Body of pancreas (tissue), 4 donors: ENCODE measurements at places on chromosomes 6 and 20. TPM values are rescaled to one million over a fixed set of nuclear protein-coding genes. Genes with fewer than 3 reads are reported as not detected.

The ULBP2 gene
- not detected for total RNA-seq

The CGA gene
- not detected for total RNA-seq

GRCh38 chr6:134719911-134720310 lies 230.0 kb downstream of the ALDH8A1 start:
- no peak for DNase-seq

DNA sequence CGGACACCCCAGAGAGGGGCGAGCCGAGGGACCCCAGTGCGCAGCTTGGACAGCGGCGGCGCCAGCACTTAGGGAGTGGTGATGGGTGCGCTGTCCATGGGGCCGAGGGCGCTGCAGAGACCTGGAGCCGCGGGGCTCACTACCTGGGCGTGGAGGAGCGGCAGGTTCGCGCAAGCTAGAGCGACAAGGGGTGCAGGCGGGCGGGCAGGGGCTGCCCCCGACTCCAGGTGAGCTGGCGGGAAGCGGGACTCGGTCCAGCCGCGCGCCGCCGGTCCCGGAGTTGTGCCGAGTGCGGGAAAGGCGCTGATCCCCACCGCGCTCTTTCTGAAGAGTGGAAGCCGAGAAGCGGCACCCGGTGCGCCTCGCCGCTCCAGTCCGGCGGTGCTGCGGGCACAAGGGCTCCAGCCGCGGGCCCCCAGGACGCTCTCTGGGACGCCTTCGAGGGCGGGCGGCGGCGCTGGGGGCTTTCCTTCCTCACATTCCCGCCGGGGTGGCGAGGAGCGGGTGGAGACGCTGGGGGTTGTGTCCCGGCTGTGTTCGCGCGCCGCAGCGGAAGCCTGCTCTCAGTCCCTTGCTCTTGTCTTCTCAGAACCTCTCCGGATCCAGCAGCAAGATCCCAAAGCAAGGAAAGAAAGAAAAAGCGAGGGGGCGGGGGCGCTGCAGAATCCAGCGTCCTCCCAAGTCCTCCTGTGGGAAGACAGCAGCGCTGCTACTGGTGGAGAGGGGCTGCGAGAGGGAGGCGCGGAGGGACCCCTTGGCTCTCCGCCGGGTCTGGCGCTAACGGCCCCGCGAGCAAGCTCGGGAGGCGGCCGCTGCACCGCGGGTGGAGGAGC lies at the start of gene B3GAT2:
Gene B3GAT2, minus strand, starts transcription at position 610 of the 833 bp plus-strand sequence. CDS start 631 bp downstream, outside the sequence.
- DNase-seq: peak; percentile 16

GRCh38 chr6:13526357-13526726 lies 38.9 kb upstream of the GFOD1 start:
- DNase-seq: no peak

DNA sequence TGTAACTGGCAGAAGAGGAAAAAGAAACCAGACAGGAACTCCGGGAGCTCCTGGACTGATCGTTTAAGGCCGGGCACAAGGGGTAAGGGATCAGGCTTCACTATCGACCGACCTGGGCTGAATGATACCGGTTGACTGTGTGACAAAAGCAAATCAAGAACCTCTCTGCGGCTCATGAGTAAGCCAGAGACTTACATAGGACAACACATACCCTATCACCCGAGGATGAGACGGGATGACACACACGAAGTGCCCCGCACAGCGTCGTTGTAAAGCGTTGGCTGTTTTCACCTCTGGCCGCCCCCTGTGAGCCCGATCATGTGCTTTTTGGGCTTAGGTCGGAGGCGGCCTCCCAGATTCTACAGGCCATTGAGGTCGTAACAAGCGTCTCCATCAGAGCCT lies 695 bp upstream of the TGIF2 start:
- peak; percentile 33 for DNase-seq

GRCh38 chr6:78942446-78942845 lies 75.1 kb downstream of the IRAK1BP1 start:
- DNase-seq: no peak

GRCh38 chr20:44186674-44187053 lies 324 bp downstream of the JPH2 start:
- no peak for DNase-seq

DNA sequence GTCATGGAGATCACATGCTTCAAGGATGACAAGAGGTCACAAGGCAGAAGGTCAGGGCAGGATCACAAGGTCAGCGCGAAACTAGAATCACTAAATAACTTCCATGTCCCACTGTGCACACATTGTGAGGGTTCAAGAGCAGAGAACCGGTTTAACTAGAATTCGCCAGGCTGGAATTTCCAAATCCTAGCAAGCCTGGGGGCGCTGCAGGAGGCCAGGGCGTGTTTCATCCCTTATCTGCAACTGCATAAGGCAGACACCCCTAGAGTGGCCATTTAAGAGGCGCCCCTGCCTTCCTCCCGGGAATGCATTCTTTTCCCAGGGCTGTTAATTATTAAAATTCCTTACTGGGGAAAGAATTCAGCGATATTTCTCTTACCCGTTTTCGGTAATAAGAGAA lies 40.2 kb upstream of the SLC22A1 start:
- DNase-seq: no peak

DNA sequence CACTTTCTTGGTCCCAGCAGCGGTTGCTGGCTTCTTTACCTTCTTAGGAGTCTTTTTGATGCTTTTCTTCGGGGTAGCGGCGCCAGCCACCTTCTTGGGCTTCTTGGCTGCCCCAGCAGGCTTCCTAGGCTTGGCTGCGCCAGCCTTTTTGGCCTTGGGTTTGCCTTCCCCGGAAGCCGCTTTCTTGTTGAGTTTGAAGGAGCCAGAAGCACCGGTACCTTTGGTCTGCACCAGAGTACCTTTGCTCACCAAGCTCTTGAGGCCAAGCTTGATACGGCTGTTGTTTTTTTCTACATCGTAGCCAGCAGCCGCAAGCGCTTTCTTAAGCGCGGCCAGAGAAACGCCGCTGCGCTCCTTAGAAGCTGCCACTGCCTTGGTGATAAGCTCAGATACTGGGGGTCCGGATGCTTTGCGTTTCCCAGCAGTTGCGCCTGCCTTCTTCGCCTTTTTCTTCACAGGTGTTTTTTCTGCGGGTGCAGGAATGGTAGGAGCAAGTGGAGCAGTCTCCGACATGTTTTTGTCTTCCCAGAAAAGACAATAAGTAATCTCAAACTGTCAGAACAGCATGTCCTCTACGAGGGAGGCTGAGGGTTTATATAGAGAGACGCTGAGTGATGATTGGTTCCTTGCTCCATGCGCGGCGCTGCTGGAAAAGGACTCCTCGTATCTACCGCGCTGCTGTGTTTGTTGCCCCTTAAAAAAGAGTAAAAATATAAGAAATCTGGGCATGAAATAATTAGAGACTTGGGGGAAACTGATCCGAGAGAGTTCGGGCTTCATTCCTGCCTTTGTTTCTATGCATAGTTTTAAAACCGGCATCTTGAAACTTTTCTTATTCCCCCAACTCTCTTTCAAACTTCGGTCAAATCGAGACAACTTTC lies 130.3 kb upstream of the BTN3A2 start:
- DNase-seq: peak; percentile 59

DNA sequence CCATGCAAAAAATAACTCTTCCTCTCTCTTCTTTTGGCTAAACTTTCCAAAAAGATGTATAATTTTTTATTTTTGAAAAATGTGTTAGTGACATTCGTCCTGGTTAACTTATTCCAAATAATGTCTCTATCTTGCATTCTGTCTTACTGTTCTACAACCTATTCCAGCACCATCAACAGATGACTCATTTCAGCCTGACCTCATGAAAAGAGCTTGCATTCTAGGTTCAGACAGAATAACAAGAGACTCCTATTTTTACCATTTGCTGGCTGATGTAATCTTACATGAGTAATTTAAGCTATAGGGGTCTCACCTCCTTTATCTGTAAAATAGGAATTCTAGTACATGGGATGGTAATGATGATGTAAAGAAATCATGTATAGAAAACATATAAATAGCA lies 109.0 kb downstream of the FUT9 start:
- DNase-seq: no peak

- no peak for DNase-seq
Measured at GRCh38 chr6:108839083-108839642, 9.1 kb upstream of the ARMC2 start.

GRCh38 chr20:57372157-57372556 lies 19.0 kb upstream of the RBM38 start:
- DNase-seq: no peak

DNA sequence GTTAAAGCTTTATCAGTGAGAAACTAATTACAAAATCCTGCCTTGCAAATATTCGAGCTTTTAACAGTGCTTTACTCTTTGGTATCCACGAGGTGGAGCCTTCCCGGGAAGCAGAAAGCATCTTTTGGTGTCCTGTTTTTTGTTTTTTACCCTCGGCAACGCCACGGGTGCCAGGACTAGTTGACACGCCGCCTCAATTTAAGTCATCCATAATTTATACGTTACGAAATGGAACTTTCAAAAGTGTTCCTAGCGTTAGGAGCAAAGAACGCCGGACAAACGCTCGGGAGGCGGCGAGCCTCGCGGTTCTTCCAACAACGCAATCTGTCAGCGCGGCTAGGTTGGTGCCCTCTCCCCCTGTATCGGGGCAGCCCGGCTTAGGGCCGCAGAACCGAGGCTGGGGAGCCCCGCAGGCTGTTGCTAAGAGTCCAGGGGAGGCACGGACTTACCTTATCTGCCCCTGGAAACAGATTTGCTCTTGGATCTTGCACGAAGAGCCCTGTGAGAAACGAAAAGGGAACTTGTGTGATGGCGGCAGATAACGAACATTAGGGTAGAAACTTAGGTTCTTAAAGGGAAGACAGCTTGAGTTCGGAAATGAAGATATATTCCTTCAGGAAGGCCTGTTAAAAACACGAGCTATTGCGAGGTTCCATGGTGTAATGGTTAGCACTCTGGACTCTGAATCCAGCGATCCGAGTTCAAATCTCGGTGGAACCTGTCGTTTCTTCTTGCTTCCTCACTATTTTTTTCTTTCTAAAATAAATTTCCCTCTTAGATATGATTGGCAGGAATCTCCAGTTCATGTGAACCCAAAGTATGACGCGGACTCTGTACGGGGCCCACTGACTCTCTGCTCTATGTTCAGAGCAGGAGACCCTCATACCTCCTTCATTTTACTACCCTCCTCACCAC lies 46.2 kb upstream of the ZNF184 start:
- DNase-seq: peak; percentile 67

DNA sequence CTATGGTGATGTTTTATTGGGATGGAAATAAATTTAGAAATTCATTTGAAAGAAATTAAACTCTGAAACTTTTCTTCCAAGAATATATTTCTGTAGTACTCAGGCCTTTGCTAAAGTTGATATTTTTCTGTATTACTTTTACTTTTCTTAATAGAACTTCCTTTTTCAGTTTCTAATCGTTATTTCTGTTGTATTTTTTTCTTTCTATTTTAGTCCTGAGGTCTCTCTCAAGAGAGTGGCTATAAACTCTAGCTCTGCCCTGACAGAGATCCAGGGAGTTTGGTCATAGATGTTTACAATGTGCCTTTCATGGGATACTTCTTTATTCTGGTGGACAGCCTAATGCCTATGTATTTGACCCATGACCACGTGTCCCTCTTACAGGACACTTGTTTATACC lies 51.0 kb downstream of the OR2B6 start:
- DNase-seq: no peak

DNA sequence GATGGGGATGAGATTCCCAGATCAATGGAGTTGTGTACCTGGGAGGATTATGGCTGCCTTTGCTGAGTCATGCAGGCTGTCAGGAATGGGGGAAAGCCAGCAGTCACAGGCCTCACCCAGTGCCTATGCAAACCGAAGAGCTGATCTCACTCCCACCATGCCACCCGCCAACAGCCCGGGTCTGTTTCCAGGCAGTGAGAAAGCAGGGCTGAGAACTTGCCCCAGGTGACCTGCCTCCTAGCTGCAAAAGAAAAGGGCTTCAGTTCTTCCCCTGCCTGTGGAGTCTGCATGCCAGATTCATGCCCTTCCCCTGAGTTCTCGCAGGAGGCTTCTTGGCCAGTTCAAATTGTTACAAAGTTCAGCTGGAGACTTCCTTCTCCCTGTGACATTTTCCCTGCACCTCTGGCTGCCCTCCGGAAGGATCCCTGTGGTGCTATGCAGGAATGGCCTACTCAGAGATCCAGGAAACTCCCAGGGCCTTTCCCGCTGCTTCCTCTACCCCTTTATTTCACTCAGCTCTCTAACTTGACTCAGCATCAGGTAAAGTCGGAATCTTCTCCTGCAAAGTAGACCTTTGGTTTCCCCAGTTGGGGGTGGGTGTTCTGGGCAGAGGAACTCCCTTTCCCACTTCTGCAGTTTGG lies 71.5 kb upstream of the B3GAT2 start:
- no peak for DNase-seq
